Small intestine (tissue), 16 donors: ENCODE measurements at places on chromosomes 5 and 9. TPM values are rescaled to one million over a fixed set of nuclear protein-coding genes. Genes with fewer than 3 reads are reported as not detected.

The TMEM232 gene
- polyA plus RNA-seq, result 2.5 TPM

The AGXT2 gene
- polyA plus RNA-seq, result 0.31 TPM

DNA sequence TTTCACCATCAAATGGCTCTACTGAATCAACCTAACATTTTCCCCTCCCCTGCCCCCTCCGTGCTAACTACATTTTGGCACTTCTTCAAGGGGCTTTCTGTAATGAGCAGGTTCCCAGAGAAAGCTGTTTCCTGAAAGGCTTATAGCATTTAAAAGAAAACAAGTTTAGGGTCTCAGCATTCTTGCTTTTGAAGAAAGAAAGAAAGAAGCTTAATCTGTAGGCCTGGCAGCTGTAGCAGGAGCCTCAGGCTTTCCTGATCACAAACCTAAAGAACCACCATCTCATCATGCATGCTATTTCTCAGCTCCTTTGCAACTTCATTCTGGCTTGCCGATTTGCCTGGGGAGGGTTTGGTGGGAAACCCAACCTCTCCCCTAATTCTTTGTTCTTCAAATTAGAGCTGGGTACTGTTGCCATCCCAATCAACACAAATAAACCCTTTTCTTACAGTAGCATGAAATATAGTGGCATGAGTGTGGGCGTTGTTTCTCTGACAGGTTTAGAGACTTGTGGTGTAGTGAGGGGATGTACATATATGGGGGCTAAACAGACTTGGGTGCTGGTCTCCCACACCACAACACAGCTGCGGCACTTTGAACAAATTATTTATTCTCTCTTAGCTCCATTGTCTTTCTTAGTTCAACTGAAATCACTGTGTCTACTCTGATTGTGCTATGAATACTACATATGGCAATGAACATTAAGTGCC, 160.5 kb upstream of the TNC start:
- H3K4me1 ChIP-seq, result no peaks in the 10 kb centered on the region
- no peaks in the 10 kb centered on the region for H3K36me3 ChIP-seq
- no peak for DNase-seq
- H3K4me3 ChIP-seq, result no peak overlapping the region

DNA sequence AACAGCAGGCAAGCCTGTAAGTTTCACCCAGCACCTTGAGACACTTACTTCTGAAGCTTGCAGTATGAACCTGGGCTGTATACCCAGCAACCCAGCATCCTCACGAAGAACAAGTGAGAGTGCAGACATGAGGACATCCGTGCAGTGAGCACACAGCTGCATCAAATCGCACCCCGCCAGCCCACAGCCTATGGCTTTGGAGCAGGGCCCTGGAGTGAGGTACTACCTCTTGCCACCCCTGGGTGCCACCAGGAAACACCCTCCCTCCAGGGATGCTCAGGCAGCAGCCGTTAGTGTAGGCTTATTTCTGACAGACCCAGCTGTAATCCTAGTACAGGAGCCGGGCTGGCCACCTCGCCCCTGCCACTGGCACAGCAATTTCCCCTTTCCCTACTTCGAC, 81.4 kb downstream of the ATPSCKMT start:
- DNase-seq, result no peak
- no peak overlapping the region for H3K27ac ChIP-seq
- H3K4me1 ChIP-seq, result no peaks in the 10 kb centered on the region
- H3K27me3 ChIP-seq, result no peaks in the 10 kb centered on the region
- H3K36me3 ChIP-seq, result no peaks in the 10 kb centered on the region

DNA sequence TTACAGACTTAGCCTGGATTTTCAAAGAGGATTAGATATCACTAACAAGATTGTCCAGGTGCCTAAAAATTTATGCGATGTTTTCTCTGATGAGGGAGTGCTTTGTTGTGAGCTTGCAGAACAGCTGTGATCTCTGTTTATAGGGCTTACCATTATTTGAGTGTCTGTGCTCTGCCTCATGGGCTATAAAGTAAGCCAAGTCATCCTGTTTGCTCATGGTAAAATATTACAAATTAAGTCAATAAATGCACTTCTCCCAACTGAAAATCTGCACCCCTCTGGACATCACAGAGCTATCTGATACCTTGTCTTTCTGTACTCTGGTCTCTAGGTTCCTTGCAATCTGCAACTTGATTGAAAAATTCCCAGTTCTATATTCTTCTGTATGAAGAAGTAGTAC, 293.4 kb upstream of the ACTBL2 start:
- no peaks in the 10 kb centered on the region for H3K27me3 ChIP-seq
- no peaks in the 10 kb centered on the region for H3K4me1 ChIP-seq
- H3K4me3 ChIP-seq, result no peak overlapping the region
- H3K36me3 ChIP-seq, result no peaks in the 10 kb centered on the region
- no peak overlapping the region for H3K27ac ChIP-seq
